Mesothelial cell of epicardium (in vitro differentiated cells): ENCODE measurements at places on chromosomes 5 and 9.

DNA sequence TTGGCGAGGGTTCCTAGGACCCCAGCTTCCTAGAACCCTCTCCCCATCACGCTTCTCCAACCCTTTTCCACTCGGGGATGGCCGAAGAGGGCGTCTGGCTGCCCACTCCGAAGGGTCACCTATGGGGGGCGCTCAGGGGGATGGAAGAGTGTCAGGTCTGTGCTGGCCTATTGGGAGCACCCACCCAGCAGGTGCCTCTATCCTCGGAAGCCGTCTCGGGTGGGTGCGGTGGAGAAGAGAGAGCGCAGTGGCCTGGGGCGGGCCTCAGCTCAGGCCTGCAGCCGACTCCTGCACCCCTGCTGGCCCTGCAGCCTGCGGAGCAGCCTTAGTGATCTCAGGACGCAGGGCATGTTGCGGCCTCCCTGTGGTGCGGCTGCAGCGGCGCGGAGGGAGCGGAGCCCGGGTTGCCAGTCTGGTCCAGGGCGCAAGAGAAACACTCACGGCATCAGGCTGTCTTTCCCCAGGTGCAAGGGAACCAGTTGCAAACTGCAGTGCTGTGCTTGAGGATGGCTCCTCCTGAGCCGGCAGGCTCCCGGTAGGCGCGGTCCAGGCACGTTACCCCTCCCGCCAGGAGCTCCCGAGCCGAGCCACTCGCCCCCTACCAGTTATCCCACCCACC, 1.5 kb upstream of the IRX2 start:
- DNase-seq, result no peak

- DNase-seq, result no peak
Measured at GRCh38 chr5:141303756-141304155, at the start of gene SLC25A2. Gene SLC25A2 (minus strand): TSS chr5:141304049. CDS start chr5:141303865, 184 bp downstream.

DNA sequence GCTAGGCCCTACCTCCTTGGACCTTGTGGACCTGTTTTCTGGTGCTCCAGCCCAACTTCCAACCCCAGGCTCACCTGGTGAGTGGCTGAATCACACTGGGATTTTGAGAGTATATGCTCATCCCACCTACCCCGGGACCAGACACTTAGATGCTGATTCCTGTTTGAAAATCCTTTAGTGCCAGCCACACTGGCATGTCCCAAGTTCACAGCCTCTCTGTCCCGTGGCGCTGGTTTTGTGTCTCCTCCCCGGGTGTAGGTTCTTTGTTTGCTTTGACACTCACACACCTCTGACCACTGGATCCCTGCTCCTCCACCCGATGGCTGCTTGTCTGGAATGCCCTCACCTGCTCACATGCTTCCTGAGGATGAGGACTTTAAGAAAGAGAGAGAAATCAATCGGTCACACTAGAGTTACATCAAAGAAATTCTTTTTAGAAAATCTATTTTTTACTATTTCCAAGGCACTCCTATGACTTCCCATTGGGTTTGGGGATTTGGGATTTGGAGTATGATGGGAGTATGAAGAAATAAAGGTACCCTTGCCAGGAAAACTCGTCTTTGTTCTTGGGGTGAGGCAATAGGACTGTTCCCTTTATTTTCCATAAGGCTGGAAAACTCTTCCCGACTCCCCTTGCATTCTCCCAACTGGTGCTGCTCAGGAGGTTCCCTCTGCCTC, 7.3 kb upstream of the SLC25A48 start:
- no peak for DNase-seq

GRCh38 chr5:15614679-15615078, 114.7 kb downstream of the FBXL7 start:
- no peak for DNase-seq

DNA sequence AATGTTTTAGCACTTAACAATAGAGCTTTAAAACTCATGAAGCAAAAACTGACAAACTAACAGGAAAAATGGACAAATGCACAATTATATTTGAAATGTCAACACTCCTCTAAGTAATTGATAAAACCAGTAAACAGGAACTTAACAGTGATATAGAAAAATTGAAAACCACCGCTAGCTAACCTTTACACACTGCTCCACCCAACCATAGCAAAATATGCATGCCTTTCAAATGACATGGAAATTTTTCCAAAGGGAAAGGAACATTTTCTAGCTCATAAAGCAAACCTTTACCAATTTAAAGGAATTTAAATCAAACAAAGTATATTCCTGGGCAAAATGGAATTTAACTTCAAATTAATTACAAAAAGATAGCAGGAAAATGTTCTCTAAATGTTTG, 109.2 kb downstream of the ADAMTS19 start:
- DNase-seq, result no peak

- DNase-seq, result no peak
Measured at GRCh38 chr5:154970759-154971158, 29.9 kb downstream of the MRPL22 start.

GRCh38 chr9:1454616-1455347, 404.6 kb downstream of the DMRT2 start:
- no peak for DNase-seq

DNA sequence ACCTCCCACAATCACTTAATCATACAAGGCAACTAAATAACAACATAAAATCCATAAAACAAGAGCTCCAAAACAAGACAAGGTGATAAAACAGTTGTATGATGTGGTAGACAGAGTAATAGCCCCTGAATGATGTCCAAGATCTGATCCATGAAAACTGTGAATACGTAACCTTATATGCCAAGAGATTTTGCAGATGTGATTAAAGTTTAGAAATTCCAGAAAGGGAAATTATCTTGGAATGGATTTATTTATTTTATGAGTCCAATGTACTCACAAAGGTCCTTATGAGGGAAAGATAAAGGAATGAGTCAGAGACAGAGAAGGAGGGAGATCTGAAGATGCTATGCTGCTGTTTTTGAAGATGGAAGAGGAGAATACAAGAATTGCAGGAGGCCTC, 1775.7 kb upstream of the C9orf72 start:
- no peak for DNase-seq

GRCh38 chr9:134712926-134713325, 71.3 kb downstream of the COL5A1 start:
- DNase-seq, result no peak

GRCh38 chr5:156477196-156477595, 150.2 kb downstream of the SGCD start:
- no peak for DNase-seq

DNA sequence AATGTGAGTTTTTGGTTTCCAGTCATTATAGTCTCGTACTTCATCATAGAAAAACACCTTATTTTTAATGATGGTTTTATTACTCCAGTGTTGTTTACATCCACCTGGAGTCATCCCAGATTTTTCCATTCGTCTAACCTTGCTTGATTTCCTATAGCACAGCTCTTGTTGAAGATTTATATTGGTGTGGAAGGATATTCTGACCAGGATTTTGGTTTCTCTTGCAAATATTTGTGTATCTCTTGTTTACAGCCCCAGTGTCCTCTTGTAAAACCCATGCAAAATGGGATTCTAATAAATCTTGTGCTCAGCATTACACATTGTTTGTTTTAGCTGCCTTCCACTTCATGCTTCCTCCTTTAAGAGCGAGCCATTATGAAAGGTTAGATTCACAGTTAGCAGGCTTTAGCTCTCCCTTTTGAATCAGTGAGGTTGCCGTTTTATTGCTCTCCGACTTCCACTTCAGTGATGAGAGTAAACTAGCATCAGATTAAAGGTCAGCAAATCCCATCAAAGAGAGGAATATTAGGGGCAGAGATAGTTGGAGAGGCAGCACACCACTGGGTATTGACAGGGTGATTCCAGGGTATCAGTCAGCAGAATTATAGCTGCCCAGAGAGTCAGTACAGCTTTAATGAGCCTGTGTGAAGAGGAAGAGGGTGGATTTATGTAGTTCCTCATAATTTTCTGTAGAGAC, 157.1 kb downstream of the PBX3 start:
- no peak for DNase-seq

DNA sequence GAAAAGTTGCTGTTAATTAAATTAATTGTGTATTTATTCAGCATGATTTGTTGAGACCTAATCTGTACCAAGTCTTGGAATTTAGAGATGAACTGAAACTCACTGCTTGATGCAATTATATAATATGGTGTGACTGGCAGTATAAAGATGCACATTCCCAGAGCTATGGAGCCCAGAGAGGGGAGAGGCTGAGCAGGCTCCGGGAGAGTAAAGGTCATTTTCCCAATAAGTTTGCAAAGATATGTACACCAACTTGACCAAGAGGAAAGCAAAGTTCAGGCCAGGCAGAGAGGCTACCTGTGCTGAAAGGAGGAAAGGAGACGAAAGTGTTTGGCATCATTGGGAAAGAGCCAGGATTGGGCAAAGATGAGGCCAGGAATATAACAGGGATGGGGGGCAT, 271.7 kb upstream of the KLF4 start:
- DNase-seq, result no peak

- no peak for DNase-seq
Measured at GRCh38 chr5:9089893-9090292, 456.0 kb downstream of the SEMA5A start.

- no peak for DNase-seq
Measured at GRCh38 chr9:4243877-4244812, 55.7 kb downstream of the GLIS3 start.

- no peak for DNase-seq
Measured at GRCh38 chr9:131530546-131530919, 530 bp downstream of the UCK1 start.

GRCh38 chr5:84825606-84826005, 440.9 kb upstream of the EDIL3 start:
- DNase-seq, result no peak

GRCh38 chr5:127396490-127397155, 106.0 kb downstream of the MEGF10 start:
- DNase-seq, result no peak

GRCh38 chr9:127200106-127200862, 64.3 kb upstream of the GARNL3 start:
- DNase-seq, result no peak

GRCh38 chr5:74538206-74538661, 102.3 kb downstream of the ENC1 start:
- DNase-seq, result no peak

DNA sequence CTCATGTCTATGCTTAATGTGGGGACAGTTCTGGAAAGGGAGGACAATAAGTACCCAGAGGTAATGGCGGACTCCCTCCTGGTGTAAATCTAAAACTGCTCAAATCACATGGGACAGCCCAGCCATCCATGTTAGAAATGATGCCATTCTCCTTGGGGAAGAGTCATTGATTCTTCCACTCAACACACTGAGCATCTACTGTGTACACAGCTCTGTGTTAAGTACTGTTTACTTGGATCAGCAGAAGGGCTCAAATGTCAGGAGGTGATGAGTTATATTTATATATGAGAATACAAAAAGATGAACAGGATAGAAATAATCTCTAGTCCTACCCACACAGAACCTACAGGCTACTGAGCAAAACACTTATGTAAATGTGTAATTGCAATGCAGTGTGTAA, 31.8 kb upstream of the NANS start:
- DNase-seq, result no peak

DNA sequence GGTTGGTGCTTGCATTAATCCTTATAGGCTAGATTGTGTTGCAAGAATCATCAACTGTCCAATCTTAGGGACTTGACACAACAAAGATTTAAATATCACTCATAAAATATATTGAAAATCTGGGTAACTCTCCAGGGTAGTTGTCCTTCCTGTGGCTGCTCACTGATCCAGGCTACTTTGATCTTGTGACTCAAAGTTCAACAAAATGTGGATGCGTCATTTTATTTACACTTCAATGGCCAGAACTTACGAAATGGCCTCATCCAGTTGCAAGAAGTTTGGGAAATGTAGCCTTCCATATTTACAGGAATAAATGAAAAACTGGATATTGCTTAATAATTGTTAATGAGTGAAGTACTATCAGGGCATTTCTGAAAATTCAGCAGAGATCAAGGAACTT, 235.5 kb upstream of the ACTBL2 start:
- no peak for DNase-seq

- no peak for DNase-seq
Measured at GRCh38 chr5:10460252-10460906, 18.7 kb downstream of the ROPN1L start.

GRCh38 chr5:138464008-138464387, 1.3 kb upstream of the EGR1 start:
- DNase-seq, result peak; percentile 96

DNA sequence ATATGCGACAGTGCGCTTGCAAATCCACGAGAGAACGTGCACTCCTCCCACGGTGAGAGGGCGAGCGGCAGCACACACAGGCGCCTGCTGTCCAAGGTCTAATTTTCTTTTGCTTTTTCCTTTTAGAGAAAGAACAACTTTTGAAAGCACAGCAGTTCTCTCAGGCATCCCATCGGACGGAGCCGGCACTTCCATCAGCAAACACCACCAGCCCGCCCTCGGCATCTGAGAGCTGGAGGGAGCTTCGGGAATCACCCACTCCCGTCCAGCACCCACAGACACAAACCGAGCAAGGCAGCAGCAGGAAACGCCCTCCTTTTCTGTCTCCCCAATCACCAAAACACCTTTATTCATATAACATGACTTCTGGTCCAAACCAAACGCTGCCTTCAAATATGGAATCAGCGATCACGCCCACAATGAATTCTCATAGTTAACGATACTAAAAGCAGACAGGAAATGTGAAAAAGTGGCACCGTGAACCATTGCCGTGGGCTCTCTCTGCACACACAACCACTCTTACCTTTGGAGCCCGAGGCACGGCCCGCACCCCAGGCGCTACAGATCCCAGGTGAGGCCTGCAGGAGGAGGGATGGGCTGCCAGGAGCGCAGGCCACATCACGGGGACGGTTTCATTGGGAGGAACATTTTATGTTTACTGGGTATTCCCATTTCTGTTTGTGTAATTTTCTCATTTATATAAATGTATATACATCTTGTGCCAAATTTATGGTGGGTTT, 14.2 kb downstream of the LPCAT1 start:
- no peak for DNase-seq

DNA sequence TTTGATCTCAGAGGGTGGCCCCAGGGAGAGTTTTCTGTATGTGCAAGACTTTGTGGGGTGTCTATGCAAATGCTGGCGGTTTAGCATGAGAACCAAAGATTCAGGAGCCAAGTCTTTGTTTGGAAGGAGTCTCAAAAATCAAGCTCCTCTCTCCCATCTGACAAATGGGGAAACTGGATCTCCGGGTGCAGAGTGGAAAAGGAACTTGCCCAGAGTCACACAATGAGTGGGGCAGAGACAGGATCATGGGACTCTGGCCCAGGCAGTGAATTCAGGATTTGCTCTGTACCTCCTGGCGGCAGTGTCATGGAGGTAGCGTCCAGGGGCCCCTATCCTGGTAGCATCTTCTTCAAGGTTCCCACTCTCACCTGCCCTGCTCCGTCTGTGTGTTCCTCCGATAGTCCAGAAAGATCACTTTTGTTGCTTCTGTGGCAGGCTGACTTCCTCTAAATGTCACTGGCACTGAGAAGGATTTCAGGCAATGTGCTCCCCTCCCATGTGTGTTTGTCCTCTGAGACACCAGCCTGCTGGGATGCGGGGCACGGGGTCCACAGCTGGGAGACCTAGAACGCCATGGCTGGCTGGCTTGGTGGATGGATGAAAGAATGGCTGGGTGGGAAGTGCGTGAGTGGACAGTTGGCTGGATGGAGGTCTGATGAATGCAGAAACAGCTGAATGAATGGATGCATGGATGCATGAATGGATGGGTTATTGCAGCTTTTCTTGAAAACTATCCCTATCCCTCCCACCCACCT, 3.6 kb downstream of the CCL19 start:
- no peak for DNase-seq
